ENCODE measurements at places on chromosomes 13 and 19.

GRCh38 chr13:76953968-76954367 lies 5.7 kb downstream of the ACOD1 start:
- no peak for ATAC-seq

- no peak for ATAC-seq
Measured at GRCh38 chr19:8641908-8642547, 11.6 kb downstream of the NFILZ start.

GRCh38 chr13:101036546-101036945 lies 362.0 kb upstream of the TMTC4 start:
- ATAC-seq, result no peak

DNA sequence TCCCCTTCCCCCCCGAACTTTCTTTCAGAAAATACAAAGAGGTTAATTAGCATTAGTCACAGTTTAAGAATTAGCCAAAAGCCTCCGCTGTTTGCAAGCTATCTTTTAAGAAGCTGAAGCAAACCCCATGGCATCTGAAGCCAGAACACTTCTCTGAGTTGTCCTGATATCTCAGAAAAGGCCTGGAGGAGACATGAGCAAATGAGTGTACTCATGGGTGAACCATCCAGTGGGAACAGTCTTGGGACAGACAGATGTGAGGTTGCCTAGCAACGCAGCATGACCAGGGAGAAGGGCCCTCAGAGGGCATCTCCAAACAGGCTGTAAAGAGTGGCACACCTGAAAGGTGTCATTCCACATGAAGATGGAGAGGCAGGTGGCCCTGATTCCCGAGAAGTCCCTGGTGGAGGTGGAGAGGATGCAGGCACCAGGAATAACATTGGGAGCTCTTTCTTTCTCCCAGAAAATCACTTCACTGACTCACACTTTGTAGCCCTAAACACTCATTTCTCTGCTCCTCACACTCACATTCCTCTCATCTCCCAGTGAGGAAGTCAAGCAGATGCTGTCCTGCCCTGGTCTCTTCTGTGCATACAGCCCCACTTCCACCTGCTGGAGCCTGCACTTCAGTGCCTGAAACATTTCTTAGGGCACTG lies 87.0 kb upstream of the TSHZ3 start:
- ATAC-seq, result no peak

DNA sequence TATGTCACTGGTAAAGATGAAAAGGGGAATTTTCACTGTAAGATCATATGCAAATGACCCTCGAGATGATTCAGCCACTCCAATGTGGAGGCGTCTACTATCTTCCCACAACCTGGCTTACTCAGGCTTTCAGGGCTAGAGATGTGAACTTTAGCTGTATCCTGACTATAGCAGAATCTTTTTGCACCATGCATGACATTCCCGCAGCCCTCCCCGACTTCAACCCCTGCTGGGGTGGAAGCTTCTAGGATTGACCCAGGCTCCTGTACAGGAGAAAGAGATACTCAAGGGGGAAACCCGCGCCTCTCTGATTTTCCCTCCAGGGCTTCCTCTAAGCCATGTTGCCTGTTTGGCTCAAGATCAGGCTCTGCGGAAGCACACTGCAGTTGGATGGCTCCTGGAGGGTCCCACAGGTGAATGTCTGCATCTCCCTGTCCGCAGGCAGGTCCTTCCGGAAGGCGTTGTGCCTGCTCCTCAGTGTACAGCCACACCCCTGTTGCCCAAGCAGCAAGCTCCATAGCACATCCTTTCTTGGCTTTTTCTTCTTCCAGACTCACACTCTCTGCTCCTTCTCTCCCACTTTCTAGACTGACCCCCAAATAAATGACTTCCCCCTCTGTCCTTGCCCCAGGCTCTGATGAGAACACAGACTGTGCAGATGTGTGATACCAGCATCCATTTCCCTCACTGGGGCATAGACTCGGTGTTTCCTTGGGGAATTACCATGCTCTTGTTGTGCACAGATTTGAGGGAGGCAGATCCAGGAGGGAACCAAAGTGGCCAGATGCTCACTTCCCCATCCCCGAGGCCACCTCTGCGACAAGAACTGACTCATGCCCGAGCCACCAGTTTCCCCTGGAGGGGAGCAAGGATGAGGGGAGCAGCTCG lies 29.1 kb upstream of the POP4 start:
- peak; percentile 71 for ATAC-seq

GRCh38 chr13:98990701-98991100 lies 12.8 kb upstream of the DOCK9 start:
- no peak for ATAC-seq

DNA sequence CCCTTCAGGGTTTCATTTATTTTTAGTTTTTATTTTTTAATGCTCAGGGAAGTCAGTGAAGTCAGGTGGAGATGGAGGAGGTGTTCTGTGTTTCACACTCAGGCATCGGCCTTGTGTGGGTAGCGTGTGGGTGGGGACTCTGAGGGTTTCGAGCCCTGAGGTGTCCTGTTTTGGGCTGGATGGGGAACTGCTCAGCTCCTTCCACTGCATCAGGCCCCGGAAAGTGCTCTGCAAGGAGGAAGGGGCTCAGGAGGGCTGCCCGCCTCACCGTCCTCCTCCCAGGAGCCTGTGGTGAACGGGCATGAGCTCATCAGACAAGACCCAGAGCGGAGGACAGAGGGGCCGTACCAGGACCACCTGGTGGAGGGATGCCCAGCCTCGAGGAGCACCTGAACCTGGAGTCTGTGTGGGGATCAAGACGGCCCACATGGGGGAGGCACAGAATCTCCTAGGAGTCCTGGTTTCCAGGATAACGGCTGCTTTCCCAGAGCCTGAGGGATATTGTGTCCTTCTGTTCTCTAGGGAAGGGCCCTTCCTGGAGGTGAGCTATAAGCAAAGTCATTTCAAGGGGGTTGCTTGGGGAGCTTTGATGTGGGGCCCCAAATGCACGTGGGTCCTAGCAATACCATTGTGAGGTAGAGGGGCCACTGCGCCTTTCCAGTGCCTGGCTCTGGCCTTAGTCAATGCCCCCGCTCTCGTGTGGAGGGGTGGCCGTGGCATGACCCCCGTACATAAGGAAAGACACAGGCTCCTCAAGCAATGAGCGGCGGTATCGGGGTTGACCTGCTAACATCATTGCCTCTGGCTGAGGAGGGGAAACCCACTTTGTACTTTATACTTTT lies 13.5 kb upstream of the GAS6 start:
- no peak for ATAC-seq

GRCh38 chr19:10292789-10293636 lies 3.3 kb downstream of the ICAM5 start:
- ATAC-seq, result no peak

DNA sequence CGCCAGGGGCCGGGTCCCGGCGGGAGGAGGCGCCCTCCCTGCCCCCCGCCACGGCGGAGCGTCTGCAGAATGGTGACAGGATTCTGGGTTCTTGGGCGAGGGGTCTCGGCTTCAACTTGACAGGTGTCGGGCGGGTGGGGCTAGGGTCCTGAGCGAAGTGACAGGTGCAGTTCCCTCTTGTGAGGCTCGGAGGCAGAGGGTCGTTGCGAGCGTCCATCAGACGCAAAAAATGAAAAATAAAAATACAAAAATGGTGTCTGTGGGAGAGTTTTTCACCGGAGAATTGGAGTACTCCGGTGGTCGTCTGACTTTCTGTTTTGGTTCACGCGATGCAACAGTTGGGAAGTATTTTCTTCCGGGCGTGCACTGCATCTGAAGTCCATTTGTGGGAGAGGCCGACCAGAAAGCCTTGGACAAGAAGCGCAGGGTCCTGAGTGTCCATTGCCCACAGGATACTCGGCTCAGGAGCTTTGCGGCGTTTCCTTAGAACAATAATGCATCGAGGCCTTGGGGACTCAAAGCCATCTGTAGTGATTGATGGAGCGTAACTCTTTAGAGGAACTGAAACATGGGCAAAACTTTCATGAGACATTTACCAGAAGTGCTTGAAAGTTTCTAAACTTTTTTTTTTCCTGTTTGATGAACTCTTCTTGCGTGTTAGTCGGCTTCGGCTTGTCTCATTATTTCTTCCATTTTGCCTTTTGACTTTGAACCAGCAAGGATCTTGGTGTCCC lies 759 bp downstream of the RB1 start:
- peak; percentile 90 for ATAC-seq

Data from stimulated activated memory B cell treated with anti-CD40 and anti-IgM and Interleukin-4, amounts not matched to agents 10 μg/mL and 1 μg/mL and 100 μg/mL, for 72 hours (primary cell).